Osteoblast (primary cell): ENCODE measurements at places on chromosomes 4 and X.

DNA sequence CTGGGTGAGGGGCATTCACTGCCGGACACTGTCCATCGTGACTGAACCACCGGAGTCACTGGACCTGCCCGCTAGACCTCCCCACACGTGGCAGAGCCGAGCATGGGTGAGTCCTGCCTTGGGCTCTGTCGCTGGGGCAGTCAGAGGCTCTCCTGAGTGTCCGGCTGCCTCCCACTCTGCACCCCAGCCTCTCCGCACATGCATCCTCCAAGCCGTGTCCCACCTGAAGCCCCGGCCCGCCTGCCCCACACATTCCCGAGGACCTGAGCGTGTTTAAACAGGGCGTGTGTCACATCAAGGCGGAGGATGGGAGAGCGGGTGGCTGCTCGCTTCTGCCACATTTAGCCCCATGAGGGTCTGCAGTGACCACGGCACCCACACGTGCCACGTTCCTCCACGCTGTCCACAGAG is 4.7 kb downstream of the CPLX1 start:
- peak; percentile 55 for DNase-seq

GRCh38 chr4:130479020-130479419 is 1383.1 kb downstream of the C4orf33 start:
- no peak for DNase-seq

- no peak for DNase-seq
These were observed 73.5 kb downstream of the WDR19 start for GRCh38 chr4:39255871-39256270.

- no peak for DNase-seq
These were observed 133.7 kb downstream of the ANK2 start for GRCh38 chr4:113183032-113183605.

DNA sequence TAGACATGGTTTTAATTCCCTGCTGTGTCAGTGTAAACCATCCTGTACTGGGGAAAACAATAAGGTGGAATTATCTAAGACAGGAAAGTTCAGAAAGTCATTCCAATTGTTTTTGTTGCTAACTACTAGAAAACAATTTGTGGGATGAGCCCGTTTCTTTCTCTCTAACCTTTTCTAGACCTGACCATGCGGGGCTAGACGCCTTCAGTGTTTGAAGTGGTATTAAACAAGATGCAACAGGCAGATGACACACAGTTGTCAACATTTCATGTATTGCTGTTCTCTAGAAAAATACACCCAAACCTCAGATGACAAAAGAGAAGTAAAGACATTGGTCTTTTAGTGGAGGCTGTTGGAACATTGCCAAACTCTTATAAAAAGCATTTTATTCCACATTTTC is 105.7 kb downstream of the FRAS1 start:
- DNase-seq, result no peak

DNA sequence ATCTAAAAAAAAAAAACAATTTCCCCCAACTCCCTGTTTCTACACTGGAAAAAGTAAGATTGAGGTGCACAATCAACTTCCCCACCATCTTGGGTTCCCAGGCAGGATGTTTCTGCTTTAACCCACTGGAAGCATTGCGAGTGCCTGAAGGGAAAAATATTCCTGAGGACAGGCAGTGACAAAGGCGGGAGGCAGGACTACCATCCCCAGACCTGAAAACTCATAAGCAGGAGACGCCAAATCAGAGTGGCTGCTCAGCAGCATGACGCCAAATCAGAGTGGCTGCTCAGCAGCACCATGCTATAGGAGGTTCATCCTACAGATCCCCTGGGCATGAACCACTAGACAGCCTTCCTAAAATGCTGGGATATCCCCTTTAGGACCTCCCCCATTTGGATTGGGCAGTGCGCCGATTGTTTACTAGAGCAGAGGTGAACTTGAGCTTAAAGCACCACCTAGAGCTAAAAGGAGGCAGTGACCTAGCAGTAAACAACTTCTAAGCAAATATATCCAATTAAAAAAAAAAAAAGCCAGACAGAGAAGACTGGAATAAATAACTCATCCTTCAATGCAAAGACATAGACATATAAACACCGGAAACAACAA is 35.0 kb upstream of the GK start:
- no peak for DNase-seq

GRCh38 chr4:148161601-148162000 is 280.6 kb downstream of the NR3C2 start:
- DNase-seq, result no peak

- no peak for DNase-seq
These were observed 319.6 kb downstream of the PTTG2 start for GRCh38 chr4:38279650-38280322.

GRCh38 chr4:104615496-104615895 is 120.8 kb upstream of the CXXC4 start:
- DNase-seq, result no peak

DNA sequence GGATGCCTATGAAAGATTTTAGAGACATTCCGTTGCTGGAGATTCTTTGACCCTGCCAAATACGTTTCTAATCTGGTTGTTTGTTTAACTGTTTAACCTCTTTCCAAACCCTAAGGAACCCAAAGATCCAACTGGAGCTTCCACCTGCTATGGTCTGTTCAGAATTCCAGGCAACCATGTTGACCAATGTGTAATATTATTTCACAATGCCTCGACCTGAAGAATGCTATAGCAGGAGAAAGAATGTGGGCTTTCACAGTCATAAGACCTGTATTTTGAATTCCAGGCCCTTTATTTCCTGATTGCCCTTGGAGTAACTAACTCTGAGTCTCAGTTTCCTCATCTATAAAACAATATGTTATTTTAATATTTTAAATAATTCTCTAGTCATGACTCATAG is 90.8 kb downstream of the COL25A1 start:
- DNase-seq, result no peak

DNA sequence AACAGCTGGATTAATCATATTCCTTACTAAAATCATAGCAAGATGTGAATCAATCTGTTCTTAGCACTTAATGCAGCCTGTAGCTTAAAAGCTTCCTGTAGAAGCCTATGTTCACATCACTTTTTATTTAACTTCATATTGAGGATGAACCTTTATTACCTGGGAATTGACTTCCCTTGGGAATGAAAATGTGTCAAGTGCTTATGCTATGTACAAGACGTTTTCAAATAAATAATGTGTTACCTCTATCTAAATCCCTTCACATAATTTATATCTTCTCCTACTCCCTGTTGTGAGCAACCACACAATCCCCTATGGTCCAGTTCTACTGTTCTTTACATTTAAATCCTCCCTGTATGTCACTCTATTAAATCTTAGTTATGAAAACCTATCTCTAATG is 633.1 kb downstream of the FSTL5 start:
- no peak for DNase-seq

GRCh38 chr4:68655764-68656444 is 14.5 kb downstream of the UGT2B15 start:
- no peak for DNase-seq

DNA sequence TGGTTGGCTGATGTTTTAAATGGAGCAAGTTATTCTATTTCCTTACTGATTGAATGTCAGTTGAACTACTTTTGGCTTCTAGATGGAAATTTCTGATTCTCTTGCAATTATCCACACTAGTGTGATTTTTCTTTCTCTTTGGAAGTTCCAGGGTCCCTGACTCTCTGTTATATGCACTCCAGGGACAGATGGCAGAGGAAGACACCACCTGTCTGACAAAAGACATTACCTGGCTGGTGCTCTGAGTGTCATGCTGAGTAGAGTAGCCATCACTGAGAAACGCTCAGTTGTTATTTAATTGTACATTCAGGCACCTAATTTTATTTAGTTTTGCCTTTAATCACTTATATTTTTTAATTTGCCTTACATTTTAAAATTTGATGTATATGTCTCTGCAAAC is 105.4 kb upstream of the TLL1 start:
- no peak for DNase-seq

GRCh38 chr4:53672873-53673272 is 81.6 kb upstream of the LNX1 start:
- DNase-seq, result no peak

DNA sequence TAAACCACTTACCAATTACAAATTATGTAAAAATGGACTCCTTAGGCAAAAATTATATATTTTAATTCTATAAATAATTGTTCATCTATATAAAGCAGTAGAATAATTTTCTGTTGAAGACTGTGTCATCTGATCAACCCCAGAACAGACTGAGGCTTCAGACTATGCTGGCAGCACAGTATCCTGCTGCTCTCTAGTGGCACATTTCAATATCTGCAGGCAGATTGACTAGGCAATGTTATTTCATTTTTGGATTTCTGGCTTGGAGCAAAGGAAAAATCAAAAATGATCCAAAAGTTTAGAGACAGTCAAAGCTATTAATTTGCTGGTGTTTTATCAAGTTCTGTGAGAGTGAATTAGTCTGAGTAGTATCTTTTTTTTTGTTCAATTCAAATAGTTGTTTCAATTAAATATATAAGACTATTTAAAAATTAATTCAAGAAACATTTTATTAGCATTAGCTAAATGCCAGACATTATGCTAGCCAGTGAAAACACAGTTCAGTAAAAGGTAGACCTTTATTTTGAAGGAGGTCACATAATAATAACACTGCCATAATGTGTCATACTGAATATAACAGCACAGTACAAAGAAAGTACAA is 21.3 kb upstream of the SULT1E1 start:
- DNase-seq, result peak; percentile 75

GRCh38 chr4:180757927-180758326 is 1485.3 kb upstream of the TENM3 start:
- no peak for DNase-seq

DNA sequence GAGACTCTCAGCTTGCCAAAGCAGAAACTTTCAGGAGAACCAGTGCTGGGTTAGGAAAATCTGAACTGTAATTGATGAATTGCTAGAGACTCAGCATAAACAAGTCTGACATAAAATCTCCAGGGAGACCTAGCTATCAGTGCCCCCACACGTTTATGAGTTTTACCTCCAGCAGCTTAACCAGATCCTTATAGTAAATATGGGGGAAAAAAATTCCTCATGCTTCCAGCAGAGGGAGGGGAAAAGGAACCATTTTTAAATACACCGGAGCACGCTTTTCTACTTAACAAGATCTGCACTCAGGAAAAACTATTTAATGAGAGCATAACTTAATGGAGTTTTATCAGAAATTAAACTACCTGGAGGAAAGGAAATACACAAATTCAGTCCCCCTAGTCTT is 1040.7 kb upstream of the INTU start:
- DNase-seq, result no peak

DNA sequence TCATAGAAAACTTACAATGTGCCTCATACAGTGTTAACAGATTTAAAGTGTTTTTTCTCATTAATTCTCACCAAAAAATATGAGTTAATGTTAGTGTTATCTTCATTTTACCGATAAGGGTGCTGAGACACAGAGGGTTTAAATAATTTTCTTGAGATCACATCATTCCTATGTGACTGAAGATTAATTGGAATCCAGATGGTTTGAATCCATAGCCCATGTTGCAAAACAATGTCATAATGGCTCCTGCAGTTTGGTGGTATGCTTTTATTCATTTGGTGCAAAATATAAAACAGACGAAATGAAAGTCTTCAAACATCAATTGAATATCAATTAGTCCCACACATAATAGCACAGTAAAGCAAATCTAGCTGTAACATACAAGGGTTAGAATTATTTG is 512.2 kb downstream of the FSTL5 start:
- no peak for DNase-seq

- no peak for DNase-seq
These were observed 26.7 kb downstream of the BCLAF3 start for GRCh38 chrX:19964017-19964710.

DNA sequence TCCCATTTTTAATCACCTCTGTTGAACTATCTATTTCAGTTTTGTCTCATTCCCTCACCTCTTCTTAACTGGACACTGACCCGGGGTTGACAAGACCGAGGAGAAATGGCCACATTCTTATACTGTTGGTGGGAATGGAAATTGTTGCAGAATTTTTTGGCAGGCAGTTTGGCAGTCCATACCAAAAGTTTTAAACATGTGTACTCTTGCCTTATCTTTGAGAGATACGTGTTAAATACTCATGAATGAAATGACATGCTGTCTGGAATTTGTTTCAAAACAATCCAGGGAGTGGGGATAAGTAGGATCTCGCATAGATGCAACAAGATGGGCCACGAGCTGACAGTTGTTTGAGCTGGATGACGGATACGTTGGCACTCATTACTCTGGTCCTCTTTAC is 12.1 kb downstream of the FGFBP1 start:
- DNase-seq, result no peak

DNA sequence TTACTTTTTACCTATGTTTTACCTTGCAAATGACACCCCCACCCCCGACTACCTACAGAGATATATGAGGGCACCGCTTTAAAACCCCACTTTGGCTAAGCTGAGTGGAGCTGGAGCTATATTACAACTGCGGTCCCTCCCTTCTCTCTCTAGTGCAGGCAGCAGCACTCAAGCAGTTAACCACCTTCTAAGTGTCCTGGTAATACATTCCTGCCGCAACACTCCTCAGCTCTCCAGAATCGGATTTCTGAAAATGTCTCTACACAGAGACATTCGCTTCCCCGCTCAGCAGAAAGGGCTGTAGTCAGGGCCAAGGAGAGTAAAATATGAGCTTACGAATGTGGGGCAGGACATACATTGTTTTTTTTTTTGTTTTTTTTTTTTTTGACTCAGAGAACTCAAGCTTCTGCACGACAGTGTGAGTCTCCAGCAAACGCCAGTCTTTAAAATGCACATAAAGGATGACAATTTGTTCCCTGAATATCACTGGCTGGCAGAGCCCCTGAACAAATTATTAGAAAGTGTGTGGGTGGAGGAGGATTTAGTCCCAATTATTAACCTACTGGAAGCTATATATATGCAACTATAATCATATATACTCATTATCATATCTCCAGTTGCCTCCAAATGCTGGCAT is 287.0 kb upstream of the TET2 start:
- peak; percentile 57 for DNase-seq

DNA sequence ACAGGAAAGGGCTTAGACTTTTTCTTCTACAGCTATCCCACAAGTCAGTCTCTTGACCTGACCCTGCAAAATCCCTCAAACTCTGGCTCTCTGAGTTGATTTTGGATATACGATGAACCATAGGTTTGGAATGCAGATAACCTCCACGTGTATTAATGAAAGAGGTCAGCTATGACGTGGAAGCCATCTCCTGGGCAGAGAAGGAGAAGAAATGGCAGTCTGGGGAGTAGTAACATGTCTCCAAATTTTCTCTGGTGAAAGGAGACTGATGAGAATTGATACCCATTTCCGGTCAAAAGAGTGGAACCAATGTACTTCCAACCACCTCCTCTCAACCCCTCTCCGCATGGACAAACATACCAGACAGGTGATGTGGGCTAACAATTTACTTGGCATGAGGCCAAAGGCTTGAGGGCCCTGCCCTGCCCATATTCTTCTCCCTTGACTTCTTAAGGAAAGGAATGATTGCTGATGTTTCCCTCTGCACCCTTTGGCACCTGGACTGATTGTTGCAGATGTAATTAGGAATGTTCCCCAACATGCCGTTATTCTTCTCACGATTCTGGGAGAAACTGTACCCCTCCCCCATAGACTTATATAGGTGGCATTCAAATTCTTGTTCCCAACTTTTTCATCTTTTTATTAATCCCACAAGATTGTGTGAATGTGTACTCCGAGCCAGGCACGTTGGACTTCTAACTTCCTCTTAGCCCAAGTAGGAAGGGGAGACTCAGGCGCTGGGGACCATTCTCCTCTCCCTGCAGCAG is 580 bp upstream of the PLS3 start:
- no peak for DNase-seq
